ENCODE measurements at places on chromosomes 2 and 18.

- no peak for DNase-seq
These were observed 34.8 kb downstream of the TET3 start for GRCh38 chr2:74019516-74019915.

- no peak for DNase-seq
These were observed 15.6 kb downstream of the BAZ2B start for GRCh38 chr2:159600752-159601151.

DNA sequence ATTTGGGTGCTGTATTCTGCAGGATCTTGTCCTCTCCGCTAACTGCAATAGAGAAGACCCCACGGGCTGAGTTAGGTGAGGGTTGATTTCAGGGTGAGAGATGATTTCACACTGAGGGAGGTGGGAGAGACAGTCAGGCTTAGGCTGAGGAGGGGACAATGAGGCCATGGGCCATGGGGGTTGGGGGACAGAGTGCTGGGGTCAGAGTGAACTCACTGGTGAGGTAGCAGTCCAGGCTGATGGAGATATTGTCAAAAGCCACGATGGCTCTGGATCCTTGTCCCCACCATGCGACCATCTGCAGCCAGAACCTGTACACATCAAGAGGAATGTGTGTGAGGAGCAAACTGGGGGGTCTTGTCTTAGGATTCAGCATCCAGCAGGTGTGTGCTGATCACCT, 160.0 kb downstream of the CLIP4 start:
- DNase-seq, result no peak

GRCh38 chr2:38615237-38615636, 12.5 kb upstream of the HNRNPLL start:
- DNase-seq, result no peak

- no peak for DNase-seq
These were observed 32.8 kb downstream of the FAM124B start for GRCh38 chr2:224369028-224369632.

All from activated T-cell treated with anti-CD3 and anti-CD28 coated beads for 4 hours (primary cell).